ENCODE measurements at places on chromosomes 4 and X. TPM values are rescaled to one million over a fixed set of nuclear protein-coding genes. Genes with fewer than 3 reads are reported as not detected.

GRCh38 chr4:83074086-83074704 is 39.2 kb downstream of the COPS4 start:
- peak; percentile 78 for DNase-seq

DNA sequence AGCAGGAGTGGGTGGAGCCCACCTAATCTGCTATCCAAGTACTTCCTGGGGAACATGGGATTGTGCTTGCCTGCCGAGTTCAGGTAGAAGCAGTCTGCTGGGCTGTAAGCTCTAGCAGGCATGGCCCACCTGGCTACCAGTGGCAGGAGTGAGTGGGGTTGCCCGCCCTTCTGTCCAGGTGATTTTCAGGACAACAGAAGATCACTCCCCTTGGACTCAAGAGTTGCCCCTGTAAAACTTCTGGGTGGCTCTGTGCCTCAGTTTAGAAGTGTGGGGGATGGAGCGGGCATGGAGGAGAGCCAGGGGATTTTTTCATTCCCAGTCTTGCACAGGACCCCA is 43.5 kb downstream of the NDST3 start:
- no peak for DNase-seq

GRCh38 chrX:3514996-3515395 is 168.5 kb upstream of the MXRA5 start:
- DNase-seq: peak; percentile 21

DNA sequence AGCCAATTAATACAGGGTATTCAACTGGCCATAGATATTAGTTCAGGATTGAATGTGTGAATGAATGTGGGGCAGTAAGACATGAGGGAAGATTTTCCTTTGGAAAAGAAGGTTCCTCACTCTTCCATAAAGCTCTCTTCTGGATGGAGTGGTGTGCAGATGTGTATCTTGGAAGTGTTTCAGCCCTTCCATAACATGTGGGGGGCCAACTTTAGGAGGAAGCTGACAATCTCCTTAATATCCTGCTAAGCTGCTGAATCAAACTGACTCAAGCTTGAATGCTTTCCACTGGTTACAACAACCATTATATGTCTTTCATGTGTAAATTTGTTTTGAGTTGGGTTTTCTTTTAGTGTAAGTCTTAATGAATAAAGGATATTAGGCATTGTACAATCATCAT is 40.3 kb downstream of the FANCB start:
- no peak for DNase-seq

- DNase-seq: no peak
These were observed 319.7 kb downstream of the PCDH18 start for GRCh38 chr4:137212601-137213000.

- DNase-seq: no peak
These were observed 56.4 kb downstream of the USP38 start for GRCh38 chr4:143240939-143241679.

DNA sequence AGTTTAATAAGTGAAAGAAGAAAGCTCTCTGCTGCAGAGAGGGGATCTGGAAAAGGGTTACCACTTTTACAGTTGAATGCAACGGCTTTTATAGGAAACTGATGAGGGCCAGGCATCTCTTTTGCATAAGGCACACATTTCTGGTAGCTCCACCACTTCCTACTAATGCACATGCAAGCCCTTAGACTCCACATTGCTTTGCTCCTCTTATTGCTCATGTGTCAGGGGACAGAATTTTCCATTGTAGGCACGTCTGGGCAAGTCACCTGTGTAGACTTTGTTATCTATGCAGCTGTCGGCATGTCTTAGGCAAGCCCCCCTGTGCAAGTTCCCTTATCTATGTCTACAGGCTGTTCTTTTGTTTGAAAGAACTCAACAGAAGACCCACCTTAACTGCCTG is 294.6 kb upstream of the STS start:
- DNase-seq: peak; percentile 20

DNA sequence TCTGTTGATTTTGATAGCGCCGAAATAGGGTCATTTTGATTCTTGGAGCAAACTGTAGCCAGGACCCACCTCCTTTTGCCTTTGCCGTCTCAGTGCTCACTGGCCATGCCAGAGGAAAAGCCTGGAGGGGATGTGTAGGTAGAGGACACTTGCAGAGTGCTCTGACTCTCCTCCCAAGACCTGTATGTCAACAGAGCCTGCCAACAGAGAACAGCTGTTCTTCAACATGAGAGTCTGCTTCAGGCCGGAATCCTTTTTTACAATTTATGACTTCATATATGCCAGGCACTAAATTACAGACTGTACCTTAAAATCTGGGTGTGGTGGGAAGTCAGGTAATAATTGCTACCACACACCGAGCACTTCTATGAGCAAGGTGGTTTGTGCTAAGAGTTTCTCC is 94.2 kb downstream of the KDR start:
- DNase-seq: no peak

- DNase-seq: no peak
These were observed 9.7 kb upstream of the SYP start for GRCh38 chrX:49209434-49210251.

The IDS gene
- total RNA-seq: 12.4 TPM

The XPNPEP2 gene
- total RNA-seq: not detected

The SPANXD gene
- not detected for total RNA-seq

Data from bronchial epithelial cell (primary cell).